ENCODE measurements at places on chromosomes 7 and 10.

DNA sequence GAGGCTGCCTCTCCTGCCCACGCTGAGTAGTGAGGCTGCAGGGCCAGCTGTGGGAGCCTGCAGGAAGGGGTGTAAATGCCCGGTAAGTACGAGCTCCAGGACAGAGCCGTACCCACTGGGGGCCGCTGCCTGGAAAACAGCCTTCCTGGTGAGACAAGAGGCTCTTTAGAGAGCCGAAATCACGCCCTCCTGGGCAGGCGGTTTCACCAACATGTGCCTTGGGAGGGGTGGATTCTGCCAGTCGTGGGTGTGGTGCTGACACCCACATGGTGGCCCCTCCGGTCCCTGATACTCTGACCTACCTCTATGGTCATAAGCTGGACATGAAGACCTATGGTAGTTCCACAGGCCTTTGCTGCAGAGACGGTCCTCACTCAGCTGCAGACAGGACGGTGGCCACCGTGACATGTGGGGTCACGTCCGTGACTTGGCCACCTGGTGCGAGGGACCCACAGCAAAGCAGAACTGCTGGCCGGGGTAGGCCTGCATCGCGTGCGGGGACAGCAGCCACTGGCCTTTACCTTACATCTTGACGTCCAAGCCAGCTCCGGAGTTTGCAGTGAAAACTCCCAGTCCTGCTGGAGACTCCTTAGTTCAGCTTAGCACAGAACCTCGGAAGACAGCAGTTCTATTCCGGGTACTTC lies 46.9 kb downstream of the PITRM1 start:
- DNase-seq, result no peak

GRCh38 chr10:65312876-65313275 lies 1613.0 kb upstream of the LRRTM3 start:
- no peak for DNase-seq

DNA sequence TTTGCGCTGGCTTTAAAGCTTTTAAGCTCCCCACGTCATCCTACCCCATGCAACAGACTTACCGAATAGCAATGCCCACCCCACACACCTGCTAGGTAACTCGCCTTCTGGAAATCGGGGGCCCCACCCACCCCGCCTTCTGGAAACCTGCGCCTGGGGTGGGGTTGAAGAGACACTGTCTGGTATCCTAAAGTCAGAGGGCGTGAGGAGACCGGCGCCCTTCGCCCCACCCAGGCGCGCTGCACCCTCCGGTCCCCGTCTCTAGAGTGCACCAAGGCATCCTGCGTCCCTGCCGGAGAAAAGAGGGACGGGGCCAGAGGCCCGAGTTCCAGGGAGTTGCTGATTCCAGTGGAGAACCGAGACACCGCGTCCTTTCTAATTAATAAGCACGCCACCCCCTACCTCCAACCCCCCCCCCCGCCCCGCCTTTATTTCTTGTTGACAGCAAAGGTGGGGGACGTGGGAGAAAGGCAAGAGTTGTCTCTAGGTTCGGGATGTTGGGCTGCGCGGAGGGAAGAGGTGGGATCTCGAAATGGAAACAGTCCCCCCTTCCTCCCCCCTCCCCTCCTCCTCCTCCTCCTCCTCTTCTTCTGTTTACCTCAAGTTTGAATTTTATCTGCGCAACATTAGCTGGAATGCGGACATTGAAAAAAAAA lies 220.9 kb upstream of the MKLN1 start:
- DNase-seq, result peak; percentile 37

- DNase-seq, result no peak
Observed at GRCh38 chr7:18041191-18041590, 13.5 kb upstream of the PRPS1L1 start.

- no peak for DNase-seq
Observed at GRCh38 chr10:128122931-128123330, 3.3 kb downstream of the MKI67 start.

DNA sequence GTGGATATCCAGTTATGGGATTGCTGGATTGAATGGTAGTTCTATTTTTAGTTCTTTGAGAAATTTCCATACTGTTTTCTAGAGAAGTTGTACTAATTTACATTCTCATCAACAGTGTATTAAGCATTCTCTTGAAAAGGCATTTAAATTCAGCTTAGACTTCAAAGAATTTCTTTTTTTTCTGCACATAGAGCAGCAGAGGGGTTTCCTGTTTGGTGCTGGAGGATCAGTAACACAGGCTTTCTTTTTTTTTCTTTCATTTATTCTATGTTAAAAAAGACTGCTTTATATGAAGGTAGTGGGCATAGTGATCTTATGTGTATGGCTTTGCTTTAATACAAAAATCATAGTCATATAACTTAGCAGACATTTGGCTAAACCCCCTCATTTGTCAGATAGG lies 47.6 kb upstream of the TARP start:
- no peak for DNase-seq

GRCh38 chr7:20482071-20482470 lies 133.4 kb upstream of the ABCB5 start:
- no peak for DNase-seq

DNA sequence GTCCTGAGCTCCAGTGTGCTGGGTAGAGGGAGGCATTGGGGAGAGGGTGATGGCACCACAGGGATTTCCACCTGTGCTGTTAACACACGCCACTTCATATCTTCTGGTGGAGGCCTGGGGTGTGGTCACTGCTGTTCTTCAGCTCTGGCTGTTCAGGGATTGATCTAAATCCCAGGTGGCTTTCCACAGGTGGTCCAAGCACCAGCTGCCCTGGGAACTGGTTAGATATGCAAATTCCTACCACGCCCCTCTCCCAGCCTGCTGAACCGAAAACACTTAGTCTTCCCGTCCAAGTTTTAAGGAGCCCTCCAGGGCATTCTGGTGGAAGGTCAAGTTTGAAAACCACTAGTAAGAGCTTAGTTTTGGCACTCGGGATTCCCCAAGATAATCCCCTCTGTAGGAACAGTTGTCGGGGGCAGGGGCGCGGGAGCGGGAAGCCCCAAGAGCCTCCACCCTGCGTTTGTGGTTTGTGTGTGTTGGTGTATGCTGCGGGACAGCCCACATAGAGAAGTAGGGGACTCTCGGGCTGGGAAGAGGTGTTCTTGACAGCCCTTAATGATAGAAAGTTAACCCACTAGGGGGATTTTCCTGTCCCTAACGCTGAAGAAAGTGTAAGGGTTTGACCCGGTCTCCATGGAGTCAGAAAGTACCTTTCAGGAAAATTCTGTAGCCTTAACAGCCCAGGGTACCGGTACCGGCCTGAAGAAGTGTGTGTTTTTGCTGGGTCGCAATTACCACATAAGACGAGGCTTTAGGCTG lies 5.1 kb downstream of the DEPP1 start:
- DNase-seq, result no peak

DNA sequence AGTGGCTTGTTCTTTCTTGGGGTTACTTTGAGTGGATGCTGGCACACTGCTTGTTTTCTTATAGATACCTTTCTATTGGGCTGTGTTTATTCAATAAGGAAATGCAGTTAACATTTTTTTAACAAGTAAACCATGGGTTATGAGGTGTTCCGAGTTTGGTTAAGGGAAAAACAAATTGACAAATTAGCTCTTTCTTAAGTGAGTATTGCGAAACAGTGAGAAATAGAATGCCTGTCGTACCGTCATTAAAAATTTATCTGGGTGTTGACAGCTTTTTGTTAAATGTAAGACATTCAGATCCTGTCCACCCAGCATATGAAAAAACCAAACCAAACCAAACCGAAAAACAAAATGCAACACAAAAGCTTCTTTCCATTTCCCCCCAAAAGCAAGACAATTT lies 6.2 kb downstream of the CUX1 start:
- DNase-seq, result no peak

DNA sequence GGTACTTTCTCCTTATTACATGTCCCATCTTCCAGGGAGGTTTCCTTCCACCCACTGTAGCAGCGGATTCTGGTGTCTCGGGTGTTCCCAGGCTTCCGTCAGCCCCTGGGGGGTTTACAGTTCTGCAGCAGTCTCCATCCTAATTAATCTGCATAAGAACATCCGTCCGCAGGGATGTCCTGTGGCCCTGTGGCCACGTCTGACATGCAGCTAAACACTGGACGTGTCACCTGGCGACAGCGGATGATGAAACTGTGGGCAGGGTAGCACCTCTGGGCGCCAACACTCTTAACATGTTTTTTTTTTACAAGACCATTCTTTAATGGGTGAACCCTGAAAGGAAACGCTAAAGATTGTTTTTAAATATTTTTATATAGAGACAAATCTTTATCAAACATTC lies 58.2 kb downstream of the DIP2C start:
- DNase-seq, result no peak

GRCh38 chr7:82413237-82413636 lies 30.3 kb downstream of the CACNA2D1 start:
- DNase-seq, result no peak

- DNase-seq, result peak; percentile 50
Observed at GRCh38 chr7:98051118-98051744, 55.4 kb upstream of the LMTK2 start.

GRCh38 chr7:1965579-1966294 lies 267.0 kb downstream of the MAD1L1 start:
- DNase-seq, result no peak

DNA sequence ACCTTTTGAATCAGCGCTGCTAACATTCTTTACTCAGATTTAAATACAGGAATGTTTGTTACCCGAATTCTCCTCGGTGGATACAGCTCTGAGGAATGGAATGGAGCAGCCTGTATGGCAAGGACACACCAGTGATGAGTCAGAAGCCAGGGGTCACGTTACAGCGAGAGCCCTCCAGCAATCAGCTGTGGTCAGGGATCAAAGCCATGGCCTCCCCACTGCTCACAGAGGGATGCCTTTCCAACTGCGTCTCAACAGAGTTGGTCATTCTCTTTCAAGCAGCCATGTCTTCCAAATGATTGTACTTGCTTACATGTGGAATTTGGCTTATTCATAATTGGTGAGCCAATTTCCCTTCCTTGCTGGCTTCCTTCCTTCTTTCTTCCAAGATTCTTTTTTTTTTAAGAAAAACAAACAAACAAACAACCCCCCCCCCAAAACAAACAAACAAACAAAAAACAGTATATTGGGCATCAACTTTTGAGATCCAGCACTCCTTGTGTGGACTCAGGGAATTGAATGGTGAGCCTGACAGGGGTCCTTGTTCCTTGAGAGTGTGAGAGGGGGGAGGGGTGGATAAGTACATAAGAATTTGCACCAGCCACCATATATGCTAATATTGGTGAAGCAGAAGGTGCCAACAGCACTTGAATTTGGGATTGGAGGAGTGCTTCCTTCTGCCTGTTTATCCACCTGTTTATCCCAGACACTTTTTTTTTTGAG lies 100.2 kb downstream of the ATXN7L1 start:
- DNase-seq, result no peak

DNA sequence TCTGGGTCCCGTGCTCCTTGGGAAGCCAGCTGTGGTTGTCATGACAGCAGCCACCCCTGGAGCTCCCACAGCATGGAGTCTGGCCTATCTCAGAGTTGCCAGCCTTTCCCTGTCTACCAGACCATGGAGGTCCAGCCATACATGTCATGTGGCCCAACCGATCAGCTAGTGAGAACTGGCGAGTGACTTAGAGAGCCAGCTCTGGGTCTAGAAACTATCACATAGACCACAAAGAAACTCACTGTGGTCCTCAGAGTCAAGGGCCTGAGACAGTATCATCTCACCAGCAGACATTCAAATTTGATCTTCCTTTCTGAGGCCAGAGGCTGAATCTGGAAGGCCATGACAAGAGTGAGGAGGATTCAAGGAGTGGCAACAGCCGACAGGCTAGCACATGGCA lies 223.3 kb upstream of the GPR26 start:
- no peak for DNase-seq

DNA sequence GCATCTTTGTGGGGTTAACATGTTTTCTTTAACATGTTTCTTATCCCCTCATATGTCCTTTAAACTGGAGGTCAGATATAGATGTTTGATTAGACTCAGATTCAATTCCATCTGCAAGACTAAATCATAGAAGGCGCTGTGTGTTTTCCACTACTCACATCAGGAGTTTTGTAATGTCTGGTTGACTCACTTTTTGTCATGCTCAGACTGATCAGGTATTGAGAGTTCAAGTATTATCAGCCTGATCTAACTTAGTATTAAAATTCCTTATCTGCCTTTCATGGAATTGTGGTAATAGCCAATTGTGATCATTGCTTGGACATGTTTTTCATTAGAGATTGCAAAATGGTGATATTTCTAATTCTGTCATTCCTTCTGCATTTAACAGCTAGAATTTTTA lies 30.2 kb downstream of the ENTPD7 start:
- DNase-seq, result no peak

GRCh38 chr7:80208700-80209099 lies 74.1 kb downstream of the GNAI1 start:
- no peak for DNase-seq

DNA sequence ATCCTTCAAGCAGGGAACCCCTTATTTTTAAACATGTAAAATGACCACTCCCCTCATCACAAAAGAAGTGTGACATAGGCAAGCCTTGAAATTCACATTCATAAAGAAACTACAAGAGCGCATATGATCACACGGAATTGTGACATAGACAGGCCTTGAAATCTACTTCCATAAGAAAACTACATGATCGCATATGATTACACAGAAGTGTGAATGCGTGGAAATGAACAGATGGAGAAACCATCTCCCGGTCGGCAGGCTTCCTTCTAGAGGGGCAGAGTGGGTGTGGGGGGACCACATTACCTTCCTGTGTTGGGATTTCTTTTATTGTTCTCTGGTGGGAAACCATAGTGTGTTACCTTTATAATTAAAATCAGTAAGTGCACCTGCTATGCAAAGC lies 285.1 kb upstream of the ADARB2 start:
- no peak for DNase-seq

- DNase-seq, result no peak
Observed at GRCh38 chr7:114708646-114709045, 213.2 kb upstream of the MDFIC start.

DNA sequence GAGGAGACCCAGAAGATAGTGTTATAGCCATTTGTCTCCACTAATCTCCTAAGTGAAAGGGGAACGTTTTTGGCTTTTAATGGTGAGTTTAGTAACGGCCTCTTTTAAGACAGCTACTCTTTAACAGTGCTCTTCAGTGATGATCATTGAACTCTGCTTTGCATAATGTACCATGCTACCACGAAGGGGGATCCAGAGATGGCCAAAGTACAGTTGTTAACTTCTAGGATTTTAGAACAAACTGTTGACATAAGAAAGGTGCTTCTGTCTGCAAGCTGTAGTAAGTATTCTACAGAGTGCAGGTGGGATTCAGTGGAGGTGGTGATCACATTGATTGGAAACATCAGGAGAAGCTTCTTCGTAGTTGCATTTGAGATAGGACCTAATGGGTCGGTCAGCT lies 114.1 kb upstream of the RPA3 start:
- no peak for DNase-seq

DNA sequence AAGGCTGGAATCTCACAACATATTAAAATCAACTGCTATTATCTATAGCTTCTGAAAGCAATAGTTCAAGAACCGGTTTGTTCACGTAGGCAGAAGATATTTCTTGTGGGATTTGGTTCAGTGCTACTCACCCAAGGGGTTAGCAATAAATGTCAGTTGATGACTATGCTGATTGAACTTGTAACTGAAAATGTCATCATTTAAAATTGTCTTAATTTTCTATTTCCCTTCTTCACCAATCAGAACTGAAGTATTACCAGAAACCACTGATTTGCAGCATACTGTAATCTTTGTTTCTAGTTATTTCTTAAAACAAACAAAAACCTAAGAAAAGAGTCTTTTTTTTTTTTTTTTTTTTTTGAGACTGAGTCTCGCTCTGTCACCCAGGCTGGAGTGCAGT lies 46.1 kb downstream of the CPEB3 start:
- no peak for DNase-seq
